ENCODE measurements at places on chromosomes 1 and 21.

- ATAC-seq: no peak
These were observed 199.7 kb downstream of the TBX15 start for GRCh38 chr1:118788463-118788862.

DNA sequence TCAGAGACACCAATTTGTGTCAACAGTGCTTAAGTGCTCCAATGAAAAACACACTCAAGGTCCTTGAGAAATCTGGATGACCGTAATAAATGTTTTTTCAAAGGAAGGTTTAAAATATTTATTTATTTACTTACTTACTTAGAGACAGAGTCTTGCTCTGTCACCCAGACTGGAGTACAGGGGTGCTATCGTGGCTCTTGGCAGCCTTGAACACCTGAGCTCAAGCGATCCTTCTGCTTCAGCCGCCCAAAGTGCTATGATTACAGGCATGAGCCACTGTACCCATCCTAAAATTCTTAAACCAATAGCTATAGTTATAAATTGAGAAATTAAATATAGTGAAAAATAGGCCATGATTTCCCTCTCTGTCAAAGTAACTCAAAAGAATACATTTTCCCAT is 17.3 kb upstream of the ERICH3 start:
- ATAC-seq: no peak

DNA sequence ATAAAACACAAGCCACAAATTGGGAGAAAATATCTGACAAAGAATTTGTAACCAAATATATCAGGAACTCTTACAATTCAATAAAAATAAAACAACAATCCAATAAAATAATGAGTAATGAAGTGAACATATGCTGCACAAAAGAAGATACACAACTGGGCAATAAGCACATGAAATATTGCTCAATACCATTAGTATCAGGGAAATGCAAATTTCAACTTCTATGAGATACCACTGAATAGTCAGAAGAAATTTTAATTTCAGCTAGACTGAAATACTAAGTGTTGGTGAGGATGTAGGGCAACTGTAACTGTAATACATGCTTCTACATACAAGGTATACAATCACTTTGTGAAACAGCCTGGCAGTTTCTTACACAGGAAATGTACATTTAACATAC is 7.4 kb upstream of the ARHGAP29 start:
- no peak for ATAC-seq

DNA sequence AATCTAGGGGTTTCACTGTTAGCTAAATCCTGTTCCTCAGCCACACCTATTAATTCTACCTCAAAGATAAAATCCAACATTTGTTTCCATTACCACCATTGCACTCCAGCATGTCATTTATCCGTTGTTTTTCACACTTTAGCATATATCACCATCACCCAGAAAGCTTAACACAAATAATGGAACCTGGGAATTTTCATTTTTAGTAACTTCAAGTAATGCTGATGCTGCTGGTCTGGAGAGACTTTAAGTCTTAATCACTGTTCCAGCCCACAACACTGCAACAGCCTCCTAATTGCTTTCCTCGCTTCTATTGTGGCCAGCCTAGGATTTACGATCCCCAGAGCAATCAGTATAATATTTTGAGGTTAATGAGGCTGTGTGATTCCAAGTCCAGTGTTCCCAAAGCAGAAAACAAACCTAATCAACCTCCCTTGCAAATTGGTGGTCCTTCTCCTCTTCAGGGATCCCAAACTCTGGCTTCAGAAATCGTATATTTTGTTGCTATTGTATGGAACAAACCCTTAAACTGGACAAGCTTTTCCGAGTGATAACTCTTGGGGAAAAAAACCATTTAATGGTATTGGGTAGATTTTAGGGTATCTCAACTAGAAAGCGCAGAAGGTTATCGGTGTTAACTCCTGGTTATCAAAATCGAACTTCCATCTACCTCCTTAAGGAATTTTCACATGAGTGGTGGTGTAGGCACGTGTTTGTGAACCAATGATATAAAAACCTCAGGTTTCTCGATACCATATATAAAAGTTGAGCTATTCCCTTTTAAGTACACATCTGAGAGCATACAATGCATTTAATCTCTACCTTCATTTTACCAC is 50.0 kb upstream of the BOLA1 start:
- no peak for ATAC-seq

- ATAC-seq: no peak
These were observed 482 bp downstream of the TM2D1 start for GRCh38 chr1:61724506-61724812.

- no peak for ATAC-seq
These were observed 24.8 kb upstream of the HP1BP3 start for GRCh38 chr1:20811916-20812315.

DNA sequence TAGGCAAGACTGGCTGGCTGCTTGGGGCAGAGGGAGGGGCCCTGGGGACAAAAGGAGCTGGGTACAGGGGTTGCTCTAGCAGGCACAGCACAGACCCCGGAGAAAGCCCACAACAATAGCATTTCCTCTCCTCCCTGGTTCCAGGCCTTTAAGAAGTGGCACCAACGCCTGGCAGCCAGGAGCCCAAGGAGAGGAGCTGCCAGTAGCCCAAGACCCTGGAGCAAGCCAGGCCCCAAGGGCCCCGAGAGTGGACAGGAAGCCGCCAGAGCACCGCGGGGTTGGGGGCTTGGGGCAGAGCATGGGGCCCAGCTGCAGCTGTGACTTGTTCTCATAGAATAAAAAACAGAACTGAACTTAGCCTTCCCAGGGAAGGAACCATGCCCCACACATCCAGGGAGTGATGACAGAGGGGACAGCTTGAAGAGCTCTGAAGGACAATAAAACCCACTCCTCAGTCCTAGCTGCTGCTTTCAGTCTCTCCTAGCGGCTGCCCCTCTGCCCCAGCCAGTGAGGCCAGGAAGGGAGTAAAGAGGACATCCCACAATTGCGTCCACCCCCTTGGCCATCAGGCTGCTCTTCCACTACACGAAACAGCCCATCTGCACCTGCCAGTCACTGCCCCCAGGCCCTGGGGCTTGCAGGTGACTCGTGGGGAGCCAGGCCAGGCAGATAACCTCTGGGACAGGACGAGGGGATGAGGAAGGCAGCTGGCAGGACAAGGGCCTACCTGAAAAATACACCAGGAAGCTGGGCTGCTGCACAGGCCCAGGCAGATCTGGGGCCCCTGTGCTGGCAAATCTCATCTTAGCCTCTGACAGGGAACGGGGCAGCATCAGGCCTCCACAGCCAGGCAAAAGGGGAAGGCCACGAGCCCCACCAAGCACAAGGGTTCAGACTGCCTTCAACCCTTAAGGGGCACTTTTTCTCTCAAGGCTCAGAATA is 16.4 kb downstream of the MTHFR start:
- no peak for ATAC-seq

DNA sequence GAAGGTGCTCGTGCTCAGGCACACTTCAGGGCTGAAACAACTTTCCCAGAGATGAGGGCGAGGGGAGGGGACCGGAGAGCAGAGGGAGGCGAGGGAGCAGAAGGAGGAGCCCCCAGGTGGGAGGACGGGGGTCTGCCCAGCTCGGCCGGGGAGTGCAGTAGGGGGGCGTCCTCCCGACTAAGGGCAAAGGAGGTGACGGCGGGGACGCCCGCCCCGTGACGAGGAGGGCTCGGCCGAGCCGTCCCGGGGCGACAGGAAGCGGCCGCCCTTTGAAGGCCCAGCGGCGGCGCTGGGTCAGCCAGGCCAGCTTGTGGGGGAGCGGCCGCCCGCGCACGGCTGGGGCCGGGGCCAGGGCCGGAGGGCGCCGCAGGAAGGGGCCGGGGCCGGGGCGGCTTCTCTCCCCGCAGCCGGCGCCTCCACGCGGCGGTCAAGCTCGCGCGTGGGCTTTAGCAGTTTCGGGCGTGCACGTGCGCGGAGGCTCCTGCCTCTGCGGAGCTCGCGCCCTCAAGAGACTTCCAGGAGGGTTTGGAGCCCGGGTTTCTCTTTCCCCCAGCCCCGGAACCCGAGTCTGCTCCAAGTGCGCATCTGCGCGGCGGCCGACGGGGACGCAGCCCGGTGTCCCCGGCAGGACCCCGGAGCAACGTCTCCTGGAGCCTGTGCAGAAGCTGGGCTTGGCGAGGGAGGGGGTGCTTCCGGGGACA is 100.8 kb upstream of the SLC45A1 start:
- no peak for ATAC-seq

DNA sequence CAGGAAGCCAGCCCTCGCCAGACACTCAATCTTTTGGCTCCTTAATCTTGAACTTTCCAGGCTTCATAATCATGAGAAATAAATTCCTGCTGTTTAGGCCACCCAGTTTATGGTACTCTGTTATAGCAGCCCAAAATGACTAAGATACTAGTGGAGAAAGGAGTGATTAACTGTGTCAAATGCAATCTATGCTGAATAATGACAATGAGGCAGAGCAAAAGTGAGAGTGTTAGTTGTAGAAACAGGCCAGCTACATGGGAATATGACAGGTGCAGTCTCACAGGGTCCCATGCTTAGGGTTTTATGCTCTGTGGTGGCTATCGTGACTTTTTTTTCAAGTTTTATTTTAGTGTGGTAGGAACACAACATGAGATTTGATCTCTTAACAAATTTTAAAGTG is 888.8 kb downstream of the TTLL7 start:
- no peak for ATAC-seq

GRCh38 chr1:6272452-6272851 is 11.6 kb upstream of the GPR153 start:
- no peak for ATAC-seq

- ATAC-seq: no peak
These were observed 42.7 kb downstream of the SPATA46 start for GRCh38 chr1:162333991-162334390.

- no peak for ATAC-seq
These were observed 22.1 kb upstream of the SDC3 start for GRCh38 chr1:30930631-30931173.

DNA sequence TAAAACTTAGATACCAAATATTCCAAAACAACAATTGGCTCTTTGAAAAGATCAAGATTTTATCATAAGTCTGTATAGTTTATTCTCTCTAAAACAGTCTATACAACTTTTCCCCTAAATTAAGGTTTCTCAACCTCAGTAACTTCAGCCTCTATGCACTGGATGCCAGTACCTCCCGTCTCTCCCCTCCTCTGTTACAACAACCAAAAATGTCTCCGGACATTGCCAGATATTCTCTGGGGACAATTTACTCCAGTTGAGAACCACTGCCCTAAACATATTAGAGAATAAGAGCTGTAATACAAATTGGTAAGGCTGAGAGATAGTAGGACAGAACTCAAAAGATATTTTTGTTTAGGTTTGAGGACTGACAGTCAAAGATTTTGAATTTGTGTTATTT is 71.6 kb downstream of the TMEM200B start:
- ATAC-seq: no peak

GRCh38 chr21:42550817-42551216 is 37.2 kb downstream of the SLC37A1 start:
- ATAC-seq: no peak

DNA sequence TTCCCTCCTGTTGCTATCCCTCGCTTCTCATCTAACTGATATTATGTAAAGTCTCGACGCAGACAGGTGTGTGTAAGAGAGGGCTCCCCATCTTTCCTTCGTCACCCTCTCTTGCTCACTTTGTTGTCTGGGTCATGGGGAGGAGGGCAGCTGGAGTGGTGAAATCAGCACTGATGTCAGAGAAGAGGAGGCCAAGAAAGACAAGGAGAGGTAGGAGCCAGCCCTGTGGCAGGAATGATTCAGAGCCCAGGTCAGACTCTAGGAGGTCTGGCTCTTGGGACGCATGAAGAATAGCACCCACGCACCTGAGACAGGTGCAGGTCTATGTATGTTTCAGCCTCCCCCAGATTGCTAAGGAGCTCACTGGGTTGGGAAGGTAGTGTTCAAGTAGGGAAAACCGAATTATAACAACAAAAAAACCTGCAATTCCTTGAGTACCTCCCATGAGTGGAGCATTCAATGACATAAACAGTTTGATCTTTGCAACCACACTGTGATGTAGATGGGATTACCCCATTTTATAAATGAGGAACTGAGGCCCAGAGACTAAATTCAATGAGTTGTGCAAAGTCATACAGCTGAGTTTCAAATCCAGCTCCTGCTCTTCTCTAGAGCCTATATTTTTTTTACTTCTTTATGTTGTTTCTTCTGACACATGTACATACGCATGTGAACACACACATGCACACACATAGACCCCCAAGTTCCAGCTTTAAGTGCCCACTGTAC is 10.4 kb downstream of the NUAK2 start:
- peak; percentile 57 for ATAC-seq

GRCh38 chr1:52551507-52552235 is 1.2 kb downstream of the TUT4 start:
- no peak for ATAC-seq

- no peak for ATAC-seq
These were observed 186.5 kb downstream of the DYRK1A start for GRCh38 chr21:37553078-37553481.

DNA sequence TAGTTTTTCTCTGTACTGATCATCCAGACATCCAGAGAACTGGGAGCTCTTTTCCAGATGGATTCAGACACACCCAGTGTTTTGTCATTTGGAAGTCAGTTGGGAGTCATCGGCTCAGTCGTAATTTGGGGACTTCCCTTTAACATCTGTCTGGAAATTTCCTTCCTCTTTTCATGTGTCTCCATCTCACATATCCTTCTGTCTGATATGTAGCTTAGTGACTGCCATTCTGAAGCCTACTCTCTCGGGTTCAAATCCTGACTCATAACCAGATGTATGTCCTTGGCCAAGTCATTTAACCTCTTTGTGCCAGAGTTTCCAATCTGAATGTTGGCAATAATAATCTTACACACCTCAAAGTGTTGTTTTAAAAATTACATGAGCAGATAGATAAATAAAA is 3.0 kb downstream of the MORC3 start:
- ATAC-seq: no peak

DNA sequence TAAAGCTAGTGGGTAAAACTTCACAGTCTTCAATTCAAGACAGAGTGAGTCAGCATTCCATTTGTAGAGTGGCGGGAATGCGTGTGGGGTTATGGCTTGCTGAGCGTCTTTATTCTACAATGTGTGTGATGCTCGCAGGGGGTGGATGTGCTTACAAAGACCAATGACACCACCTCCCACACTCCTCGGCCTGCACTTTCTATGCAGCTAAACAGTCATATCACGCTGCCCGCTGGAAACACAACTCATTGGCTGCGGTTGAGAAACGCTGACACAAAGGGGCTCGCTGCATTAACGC is 298.5 kb downstream of the PCP4 start:
- ATAC-seq: no peak

Data from stimulated activated memory B cell treated with anti-CD40 and anti-IgM and Interleukin-4, amounts not matched to agents 10 μg/mL and 1 μg/mL and 100 μg/mL, for 72 hours (primary cell).